ENCODE measurements at places on chromosomes 5 and 9.

GRCh38 chr5:175246242-175246888 lies 197.6 kb downstream of the DRD1 start:
- DNase-seq: peak; percentile 26

DNA sequence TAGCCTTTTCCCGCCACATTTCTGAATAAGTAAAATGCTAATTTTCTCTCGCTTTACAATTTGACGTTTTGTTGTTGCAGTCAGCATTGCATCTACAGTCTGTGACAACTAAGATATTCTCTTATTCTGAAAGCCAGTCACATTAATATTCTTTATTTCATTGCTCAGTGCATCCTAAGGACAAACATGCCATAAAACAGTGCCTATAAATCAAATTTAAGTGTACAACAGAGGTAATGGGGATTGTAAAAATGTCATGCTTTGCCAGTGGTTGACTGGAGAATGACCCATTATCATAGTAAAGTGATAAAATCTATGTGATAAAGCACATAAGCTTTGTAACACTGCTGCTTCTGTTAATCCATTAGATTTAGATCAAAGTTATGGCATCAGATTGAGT lies 1850.0 kb upstream of the ACO1 start:
- no peak for DNase-seq

DNA sequence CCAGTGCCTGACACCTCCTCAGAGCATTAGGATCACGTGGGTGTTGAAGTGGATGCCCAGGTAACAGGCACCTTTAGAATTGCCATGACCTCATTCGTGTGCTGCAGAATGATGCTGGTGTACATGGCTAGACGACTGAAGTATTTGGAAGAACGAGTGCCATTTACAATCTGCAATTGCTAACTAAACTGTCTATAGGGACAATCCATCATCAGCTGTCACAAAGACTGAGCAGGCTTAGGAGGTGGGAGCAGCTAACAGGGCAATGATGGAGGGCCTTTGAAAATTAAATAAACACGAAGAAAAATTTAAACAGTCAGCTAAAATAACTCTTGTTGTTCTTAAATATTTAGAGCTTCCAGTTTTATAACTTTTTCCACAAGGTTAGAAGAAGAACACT lies 375.8 kb downstream of the GADD45G start:
- no peak for DNase-seq

DNA sequence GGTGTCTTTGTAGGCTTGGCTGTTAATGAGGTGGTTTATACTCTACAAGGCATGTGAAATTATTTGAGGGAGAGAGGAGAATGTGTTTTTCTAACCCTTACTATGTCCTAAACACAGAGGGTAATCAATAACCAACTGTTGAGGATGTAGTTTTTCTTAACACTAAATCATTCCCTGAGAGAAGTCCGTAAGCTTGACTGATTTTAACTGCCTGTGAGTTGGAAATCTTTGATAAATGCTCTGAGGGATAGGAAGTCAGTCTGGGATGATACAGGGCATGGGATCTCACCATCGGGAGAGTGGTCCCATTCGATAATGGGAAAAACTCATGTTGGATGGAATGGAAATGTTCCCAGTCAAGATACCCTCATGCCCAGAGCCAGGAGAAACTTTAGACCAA lies 249.6 kb downstream of the PDZD2 start:
- DNase-seq: no peak

DNA sequence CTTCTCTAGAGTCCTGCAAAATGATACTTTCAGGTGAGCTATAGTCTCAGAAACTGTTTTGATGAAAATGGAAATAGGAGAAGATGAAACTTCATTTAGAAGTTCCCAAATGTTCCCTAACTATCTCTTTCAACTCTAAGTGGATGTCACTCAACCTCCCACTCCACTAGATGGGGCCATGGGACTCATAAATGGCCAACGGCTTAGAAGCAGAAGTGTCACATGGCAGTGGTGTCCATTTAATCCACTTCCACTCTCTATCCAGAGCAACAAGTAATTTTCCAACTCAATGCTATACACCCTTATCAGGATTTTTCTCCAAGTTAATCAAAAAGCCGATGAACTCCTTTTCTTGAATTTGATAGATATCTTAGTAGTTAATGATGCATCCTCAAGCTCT lies 295.7 kb downstream of the EDIL3 start:
- no peak for DNase-seq

- DNase-seq: no peak
These were observed 5.6 kb downstream of the AMBP start for GRCh38 chr9:114072184-114073140.

- DNase-seq: no peak
These were observed 36.3 kb downstream of the ERGIC1 start for GRCh38 chr5:172870291-172870714.

GRCh38 chr9:88920645-88921044 lies 70.6 kb upstream of the S1PR3 start:
- no peak for DNase-seq

GRCh38 chr9:109110329-109111021 lies 9.3 kb downstream of the TMEM245 start:
- no peak for DNase-seq

DNA sequence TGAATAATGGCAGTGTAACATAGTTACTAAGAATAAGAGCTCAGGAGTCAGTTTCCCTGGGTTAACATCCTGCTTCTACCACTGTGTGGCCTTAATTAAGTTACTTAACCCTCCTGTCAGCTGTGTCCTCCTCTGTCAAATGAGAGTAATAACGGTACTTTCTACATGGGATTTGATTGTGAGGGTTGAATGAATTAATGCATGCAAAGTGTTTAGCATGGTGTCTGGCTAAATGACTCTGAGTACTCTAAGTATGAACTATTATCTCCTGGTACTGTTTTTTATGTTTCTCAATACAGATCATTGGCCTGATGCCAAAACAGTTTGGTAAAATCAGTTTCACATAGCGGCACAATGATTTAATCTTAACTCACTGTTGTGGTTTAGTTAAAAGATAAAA lies 19.6 kb downstream of the ZNF131 start:
- DNase-seq: no peak

GRCh38 chr5:124421584-124421983 lies 324.9 kb downstream of the ZNF608 start:
- DNase-seq: no peak

GRCh38 chr9:133609311-133610098 lies at the start of gene FAM163B:
Gene FAM163B (minus strand): TSS chr9:133609389. CDS start chr9:133580223, 29,166 bp downstream.
- DNase-seq: peak; percentile 29

- DNase-seq: no peak
These were observed 38.8 kb upstream of the ANXA2R start for GRCh38 chr5:43078956-43079355.

DNA sequence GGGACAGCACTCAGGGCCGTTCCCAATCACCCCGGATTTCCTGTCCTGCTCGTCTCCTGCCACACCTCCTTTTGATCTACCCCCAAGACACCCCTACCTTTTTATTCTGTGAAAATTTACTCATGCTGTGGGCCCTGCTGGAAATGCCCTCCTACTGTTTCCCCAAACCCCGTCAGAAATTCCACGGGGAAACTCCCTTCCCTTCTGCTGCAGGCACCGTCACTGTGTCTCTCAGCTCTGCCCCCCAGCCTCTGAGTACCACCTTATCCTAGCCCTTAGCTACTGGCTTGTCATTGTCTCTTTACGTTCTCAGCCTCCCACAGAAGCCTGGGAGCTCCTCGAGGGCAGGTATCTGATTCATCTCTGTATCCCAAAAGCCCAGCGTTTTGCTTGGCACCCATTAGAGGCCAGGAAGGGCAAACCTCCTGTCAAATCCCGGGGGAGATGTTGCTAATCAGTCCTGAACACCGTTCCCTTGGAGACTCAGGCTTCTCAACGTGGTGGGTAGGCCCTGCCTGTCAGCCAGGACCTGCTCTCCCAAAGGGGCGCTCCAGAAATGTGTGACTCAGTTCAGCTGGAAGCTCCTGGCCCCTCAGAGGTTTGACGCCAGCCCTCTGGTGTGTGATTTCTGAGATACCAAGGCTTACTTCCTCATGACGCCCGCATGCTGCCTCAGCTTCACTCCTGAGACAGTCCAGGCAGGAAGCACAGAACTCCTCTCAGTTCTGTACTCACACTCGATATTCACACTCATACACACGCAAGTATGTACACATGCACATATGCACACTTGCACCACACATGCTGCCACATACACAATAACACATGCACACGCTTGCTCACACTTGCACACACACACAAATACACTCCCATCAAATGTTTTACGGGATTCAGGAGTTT lies 50.7 kb upstream of the GRHPR start:
- no peak for DNase-seq

DNA sequence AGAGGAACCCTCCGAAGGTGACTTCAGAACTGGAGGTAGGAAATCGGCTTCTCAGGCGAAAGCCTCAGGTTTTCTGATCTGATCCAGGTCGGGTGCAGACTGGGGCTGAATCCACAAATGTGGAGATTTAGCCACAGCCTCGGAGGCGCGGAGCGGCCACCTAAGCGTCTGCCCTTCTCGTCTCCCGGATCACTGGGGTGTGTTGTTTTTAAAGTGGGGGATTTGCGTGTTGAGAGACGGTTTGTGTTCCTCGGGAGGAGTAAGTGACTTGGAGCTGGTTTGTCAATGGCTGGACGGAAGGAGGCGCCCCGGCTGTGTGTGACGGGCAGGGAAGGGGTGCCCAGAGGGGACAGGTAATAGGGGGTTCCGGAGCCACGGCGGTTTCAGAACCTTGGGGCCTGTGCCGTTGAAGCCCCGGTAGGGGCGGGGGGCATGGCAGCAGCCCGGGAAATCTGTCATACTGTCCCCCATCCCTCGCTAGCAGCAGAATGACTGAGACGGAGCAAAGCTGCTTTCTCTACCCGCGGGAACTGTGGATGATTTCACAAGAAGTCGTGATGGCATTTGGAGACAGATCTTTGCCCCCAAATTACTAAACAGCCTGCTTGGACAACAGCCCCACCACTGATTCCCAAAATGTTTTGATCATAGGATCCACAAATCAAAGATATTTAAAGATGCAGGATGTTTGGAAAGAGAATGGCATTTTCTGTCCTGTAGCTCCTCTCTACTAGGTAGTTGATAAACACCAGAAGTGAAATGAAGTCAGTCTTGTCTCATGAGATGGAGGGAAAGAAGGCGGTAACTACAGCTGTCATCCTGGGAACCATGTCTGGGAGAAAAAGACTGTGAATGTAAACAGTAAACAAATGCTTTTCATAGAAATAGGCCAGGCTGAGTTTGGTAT lies 216.5 kb downstream of the PDZD2 start:
- no peak for DNase-seq

DNA sequence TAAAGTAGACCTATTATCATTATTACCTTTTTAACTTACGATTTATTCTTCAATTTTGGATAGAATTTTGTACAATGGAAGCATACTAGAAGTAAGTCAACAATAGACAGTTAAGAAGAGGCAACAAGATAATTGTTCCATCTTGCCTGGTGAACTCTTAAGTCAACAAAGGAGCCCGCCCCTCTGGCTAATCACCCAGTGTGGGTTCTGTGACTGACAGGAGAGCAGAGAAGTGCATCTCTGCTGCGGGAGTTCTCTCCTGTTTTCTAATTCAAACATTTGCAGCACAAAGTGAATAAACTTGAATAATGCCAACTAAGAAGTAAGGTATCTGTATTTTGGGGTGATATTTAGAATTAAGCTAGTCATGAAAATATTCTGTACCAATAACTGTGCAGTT lies 6.7 kb upstream of the ISL1 start:
- no peak for DNase-seq

DNA sequence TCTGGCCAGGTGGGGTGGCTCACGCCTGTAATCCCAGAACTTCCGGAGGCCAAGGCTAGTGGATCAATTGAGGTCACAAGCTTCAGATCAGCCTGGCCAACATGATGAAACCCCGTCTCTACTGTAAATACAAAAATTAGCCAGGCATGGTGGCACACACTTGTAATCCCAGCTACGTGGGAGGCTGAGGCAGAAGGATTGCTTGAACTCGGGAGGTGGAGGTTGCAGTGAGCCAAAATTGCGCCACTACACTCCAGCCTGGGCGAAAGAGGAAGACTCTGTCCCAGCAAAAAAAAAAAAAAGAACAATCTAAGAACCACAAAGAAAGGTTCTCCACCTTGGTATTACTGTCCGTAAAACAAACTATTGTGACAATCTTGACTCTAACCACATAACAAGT lies 9.7 kb downstream of the MYO10 start:
- no peak for DNase-seq

DNA sequence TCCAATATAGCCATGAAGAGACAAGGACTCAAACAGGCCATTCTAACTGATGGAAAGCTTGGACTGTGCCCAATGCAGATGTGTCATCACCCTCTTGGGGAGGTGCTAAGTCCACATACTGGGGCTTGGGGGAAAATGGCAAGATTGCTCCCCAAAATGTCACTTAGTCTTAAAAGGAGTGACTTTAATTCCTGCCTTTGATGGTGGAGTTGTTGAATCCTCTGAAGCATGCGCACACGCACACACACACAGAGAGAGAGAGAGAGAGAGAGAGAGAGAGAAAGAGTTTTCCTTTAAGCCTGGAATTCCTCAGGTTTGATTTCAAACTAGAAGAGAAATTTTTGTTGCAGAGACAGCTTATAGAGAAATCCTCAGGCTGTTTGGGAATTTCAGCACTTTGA lies 161.9 kb upstream of the GAS1 start:
- no peak for DNase-seq

GRCh38 chr9:87567983-87568382 lies 70.3 kb downstream of the DAPK1 start:
- DNase-seq: no peak

- no peak for DNase-seq
These were observed 7.6 kb downstream of the RGS3 start for GRCh38 chr9:113471143-113471542.

DNA sequence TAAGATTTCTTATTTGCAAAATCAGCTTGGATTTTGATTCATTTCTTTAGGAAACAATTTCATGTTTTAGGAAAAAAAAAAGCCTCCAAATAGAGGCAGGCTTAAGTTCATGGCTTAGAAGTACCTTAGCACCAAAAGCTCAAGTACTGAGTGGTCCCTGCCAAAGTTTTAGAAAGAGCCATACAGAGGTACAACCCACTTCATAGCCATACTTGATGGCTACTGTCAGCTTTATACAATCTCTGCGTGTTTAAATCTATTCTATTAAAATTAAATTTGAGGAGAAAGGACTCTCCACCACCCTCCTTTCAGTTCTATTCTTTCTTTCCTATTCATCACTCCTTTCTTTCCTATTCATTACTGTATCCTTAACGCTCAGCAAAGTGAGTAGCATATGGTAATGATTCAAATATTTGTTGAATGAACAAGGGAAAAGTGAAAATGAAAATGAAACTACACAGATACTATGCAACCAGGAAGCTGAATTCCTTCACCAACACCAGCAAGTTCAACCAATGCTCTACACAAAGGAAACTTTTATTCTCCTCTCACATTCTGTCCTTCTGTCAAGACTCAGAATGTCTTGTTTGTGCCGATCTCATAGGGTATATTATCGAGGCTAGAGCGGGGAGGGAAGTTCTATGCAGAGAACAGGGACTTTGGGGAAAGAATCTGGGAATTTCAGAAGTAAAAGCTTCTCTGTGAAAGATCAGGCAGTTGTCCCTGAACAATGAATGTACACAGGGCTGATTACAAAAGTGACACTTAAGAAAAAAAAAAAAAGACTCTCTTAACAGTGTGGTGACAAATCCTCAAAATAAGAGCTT lies 138.6 kb upstream of the SPEF2 start:
- DNase-seq: no peak

- no peak for DNase-seq
These were observed 66.0 kb downstream of the FRMD3 start for GRCh38 chr9:83472221-83472665.
